DMS53 (cell line): ENCODE measurements at places on chromosomes 1 and 21.

- no peak for DNase-seq
These were observed 13.4 kb downstream of the CTTNBP2NL start for GRCh38 chr1:112409414-112409813.

DNA sequence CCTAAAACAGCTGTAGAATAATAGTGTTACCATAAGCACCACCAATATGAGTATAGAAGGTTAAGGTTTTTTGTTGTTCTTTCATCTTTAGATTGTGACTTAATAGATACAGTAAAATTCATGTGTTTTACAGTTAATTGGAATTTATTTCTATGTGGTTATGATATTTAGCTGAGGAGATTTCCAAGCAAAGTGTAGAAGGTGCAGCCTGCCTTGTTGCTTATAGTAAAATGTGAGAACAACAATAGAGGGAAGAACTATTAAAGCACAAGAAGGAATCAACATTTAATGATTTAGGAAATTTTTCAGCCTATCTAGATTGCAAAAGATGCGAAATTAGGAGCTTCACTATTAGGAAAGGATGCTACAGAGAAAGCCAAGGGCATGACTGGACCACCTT is 47.9 kb downstream of the DESI2 start:
- no peak for DNase-seq

DNA sequence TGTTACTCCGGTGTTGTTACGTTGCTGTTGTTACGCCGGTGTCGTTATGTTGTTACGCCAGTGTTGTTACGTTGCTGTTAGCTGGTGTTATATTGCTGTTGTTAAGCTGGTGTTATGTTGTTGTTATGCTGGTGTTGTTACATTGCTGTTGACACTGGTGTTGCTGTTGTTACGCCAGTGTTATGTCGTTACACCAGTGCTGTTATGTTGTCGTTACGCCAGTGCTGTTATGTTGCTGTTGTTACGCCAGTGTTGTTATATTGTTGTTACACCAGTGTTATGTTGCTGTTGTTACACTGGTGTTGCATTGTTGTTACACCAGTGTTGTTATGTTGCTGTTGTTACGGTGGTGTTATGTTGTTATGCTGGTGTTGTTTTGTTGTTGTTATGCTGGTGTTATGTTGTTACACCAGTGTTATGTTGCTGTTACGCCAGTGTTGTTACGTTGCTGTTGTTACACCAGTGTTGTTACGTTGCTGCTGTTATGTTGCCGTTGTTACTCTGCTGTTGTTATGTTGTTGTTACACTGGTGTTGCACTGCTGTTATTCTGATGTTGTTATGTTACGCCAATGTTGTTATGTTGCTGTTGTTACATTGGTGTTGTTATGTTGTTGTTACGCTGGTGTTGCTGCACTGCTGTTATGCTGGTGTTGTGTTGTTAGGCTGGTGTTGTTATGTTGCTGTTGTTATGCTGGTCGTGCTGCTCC is 25.6 kb downstream of the H6PD start:
- DNase-seq, result peak; percentile 41

GRCh38 chr1:64828829-64829228 is 84.0 kb downstream of the RAVER2 start:
- DNase-seq, result no peak

DNA sequence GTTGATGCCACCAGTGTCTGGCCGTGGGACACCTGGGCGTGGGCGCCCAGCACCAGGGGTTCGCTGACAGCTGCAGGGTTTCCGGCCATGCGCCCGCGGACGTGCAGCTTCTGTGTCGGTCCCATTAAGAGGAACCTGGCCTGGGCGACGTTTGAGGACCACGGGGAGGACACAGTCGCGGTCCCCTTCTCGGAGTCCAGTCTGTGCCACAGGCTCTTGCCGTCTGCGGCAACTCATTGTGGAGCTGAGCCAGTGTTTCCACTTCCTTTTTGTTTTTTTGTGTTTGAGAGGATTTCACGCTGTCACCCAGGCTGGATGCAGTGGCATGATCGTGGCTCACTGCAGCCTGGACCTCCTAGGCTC is 1.6 kb upstream of the C1orf159 start:
- DNase-seq, result peak; percentile 40

GRCh38 chr1:13620825-13621224 is 37.2 kb downstream of the PDPN start:
- DNase-seq, result no peak

GRCh38 chr1:234606784-234607108 is 3.2 kb downstream of the IRF2BP2 start:
- DNase-seq, result no peak

DNA sequence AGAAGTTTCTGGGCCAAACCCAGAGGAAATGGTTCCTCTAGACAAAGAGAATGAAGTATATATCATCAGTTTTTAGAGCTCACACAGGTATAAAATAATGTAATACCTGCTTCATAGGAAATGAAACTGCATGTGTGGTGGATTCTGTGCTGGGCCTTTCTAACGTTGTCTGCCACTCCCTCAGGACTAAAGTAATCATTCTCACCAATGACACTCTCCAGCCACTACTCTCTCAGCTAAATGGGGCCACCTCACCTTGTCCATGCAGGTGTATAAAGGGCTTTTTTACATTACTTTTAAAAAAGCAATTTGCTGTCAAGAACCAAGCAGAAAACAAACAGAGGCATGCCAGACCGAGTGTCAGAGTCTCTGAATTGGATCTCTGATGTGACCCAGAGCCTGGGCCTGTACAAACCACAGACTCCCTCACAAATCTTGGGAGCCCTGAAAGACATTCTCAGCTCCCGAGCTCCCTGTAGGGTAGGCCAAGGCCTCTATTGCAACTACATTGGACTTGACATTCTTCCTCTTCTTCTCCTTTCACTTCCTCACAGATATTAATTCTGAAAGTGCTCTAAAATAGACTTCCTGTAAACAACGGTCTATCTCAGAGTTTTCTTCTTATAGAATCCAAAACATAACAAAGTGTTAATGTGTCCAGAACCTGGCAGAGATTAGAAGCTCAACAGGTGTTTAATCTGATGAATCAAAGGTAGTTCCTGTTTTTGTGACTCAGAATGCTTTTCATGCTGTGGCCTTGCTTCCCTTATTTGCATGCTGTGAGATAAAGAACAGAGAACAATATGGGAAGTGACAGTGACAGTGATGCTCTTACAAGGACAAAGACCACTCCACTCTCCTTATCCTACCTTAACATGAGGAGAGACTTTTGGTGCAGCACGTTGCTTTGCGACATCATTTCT is 8.6 kb downstream of the AIM2 start:
- peak; percentile 7 for DNase-seq

GRCh38 chr21:41419921-41420862 is 5.8 kb upstream of the MX1 start:
- peak; percentile 83 for DNase-seq

DNA sequence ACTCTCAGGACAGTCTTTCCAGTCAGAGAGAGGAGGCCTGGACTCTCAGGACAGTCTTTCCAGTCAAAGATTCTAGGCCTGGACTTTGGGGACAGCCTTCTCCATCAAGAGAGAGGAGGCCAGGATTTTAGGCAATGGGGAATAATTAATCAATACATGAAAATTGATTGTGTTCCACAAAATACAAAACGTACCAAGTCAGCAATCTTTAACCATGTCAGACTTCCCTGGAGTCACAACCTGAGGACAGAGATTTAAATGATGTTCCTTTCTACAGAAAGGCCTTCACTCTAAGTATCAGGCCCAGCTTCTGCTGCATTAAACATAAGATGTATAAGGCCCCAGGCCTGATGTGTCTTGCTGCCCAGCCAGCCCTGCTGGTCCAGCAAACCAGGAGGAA is 27.0 kb upstream of the GPR157 start:
- no peak for DNase-seq

GRCh38 chr1:85317560-85317959 is 41.1 kb upstream of the BCL10 start:
- no peak for DNase-seq

DNA sequence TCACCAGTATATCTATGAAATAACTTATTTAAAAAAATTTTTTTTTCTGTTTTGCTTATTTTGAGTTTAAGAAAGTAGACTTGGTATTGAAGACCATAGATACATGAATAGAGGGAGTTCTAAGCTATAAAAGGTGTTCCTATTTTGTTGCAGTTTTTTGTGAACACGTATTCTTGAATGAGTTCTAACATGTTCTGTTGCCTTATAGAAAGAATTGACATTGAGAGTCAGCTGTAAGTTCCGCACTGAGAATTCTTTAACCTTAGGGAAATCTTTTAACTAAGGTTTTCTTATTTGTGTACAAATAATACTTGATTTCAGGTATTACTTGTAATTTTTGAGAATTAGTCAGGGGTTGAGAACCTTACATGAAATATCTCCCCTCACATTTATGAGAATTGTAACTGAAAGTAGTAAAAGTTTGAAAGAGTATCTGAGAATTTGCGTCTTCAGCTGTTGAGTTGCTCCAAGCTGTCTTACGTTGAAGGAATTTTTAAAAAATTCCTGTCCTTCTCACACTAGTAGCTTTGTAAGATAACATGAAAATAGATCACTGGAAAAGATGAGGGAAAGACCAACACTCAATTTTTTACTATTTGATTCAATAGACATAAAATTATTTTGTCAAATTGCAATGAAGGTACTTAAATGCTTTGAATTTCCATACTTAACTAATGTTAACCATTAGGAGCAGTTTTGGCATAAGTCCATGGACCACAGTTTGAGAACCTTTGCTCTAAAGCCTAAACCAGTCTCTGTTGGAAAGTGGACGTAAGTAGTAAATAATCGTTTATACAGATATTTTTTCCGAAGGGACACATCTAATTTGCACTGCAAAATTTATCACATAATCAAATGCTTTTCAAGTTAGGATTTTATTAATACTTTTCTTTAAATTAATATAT is 3.8 kb downstream of the DR1 start:
- no peak for DNase-seq

DNA sequence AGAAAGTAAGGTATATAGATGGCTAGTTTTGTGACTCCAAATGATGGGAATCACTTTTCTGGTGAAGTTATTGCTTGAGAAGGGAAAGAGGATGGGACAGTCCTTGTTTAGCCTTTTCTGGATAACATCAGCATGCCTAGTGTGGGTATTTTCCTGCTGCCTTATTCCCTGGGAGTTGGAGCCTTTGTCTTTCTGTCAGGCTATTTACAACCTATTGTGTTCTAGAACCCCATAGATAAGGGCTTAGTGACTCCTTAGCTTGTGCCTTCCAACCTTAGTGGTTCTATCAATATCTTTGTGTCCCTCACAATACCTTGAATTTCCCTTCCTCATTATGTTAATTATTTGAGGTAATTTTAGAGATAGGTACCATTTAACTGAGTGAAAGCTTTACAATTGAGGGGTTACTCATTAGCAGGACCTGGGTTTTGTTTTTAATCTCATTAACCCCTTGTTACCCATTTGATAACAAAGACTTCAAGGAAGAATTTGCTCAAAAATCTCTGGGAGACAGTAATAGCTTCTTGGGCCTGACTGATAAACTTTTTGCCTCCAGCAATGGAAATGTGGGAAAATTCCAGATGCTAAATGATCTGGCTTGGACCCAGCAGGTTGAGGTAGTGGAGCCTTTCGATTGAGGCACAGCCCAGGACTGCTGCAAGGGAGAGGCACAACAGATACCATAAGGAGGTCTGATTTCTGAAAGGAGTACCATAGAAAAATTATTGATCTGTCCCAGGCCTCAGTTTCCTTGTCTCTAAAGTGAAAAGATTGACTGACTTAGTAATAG is 49.0 kb downstream of the CACHD1 start:
- no peak for DNase-seq

GRCh38 chr1:228060458-228061190 is 21.9 kb upstream of the ARF1 start:
- DNase-seq, result peak; percentile 53

DNA sequence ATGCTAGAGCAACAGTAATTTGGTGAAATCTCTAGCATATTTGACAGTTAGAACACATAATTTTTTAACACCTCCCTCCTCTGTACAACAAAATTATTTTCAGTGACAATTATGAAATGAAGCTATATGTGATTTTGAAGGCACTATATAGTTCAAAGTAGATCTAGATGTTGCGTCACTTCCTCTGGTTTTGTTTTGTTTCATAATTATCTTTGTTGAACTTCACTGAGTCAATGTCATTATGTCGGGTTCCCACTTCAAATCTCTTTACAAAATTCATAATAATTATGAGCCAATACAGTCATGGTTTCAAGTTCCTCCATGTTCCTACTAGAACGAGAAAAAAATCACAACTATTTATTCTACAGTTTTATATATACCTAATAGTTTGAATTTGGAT is 254.8 kb upstream of the PLXNA2 start:
- DNase-seq, result peak; percentile 22

DNA sequence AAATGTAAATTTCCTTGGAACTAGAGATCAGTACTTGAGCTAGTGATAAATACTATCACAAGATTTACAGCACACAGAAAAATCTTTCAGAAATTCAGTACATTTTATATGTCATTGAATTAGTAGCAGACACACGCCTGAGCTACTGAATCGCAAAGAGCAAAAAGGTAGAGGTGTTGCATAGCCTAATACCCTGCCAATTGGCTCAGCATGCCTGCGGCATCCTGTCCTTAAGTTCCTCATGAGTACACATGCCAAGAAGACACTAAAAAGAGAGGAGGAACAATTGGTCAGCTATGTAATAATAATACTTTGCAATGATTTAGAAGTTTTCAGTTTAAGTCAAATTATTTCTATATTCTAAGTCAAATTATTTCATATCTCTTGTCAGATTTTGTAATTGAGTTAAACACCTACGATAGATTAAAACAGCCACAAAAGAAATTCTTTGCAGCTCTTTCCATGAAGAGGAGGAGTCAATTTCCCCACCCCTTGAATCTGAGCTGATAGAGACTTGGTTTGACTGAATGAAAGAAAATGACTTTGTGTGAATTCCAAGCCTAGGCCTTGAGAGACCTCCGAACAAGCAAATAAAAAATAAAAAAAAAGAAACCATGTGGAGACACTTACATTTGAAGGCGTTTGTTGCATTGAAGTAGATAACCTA is 36.2 kb upstream of the PKN2 start:
- peak; percentile 78 for DNase-seq

DNA sequence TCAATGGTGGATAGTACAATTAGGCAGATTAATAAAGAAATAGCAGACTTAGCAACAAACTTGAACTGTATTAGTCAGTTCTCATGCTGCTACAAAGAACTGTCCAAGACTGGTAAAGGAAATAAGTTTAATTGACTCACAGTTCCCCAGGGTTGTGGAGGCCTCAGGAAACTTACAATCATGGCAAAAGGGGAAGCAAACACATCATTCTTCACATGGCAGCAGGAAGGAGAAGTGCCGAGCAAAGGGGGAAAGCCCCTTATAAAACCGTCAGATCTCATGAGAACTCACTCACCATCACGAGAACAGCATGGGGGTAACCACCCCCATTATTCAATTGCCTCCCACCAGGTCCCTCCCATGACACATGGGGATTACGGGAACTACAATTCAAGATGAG is 27.1 kb upstream of the PDE4B start:
- DNase-seq, result no peak

GRCh38 chr1:206705191-206705590 is 20.5 kb downstream of the MAPKAPK2 start:
- peak; percentile 95 for DNase-seq

GRCh38 chr1:17545356-17545755 is 5.9 kb downstream of the ARHGEF10L start:
- DNase-seq, result peak; percentile 38
